RPMI7951 (cell line): ENCODE measurements at places on chromosomes 16 and 17. TPM values are rescaled to one million over a fixed set of nuclear protein-coding genes. Genes with fewer than 3 reads are reported as not detected.

Gene ZNF750
- total RNA-seq = not detected in 2 replicates

Gene TLE7
- total RNA-seq = not detected in 2 replicates

Gene FOXF1
- 2.1 and 3.0 TPM in 2 replicates for total RNA-seq

Gene CCL5
- 2.7 and 4.0 TPM in 2 replicates for total RNA-seq

Gene SOST
- total RNA-seq = not detected in 2 replicates

Gene ACSM2A
- not detected in 2 replicates for total RNA-seq

Gene CDRT15
- total RNA-seq = 0.84 TPM in 1 of 2 replicates, not detected in the other

Gene ATAD5
- total RNA-seq = 5.1 and 7.9 TPM in 2 replicates

Gene GAS7
- total RNA-seq = 18.1 and 20.3 TPM in 2 replicates

Gene ABCA9
- total RNA-seq = not detected in 2 replicates

Gene RAD51C
- 51.7 and 53.3 TPM in 2 replicates for total RNA-seq

Gene EVPLL
- not detected in 2 replicates for total RNA-seq

- peak; percentile 47 for DNase-seq
Measured at GRCh38 chr17:37648555-37648954, 5.3 kb upstream of the DDX52 start.

GRCh38 chr16:1991588-1991947, 1.8 kb downstream of the SYNGR3 start:
- no peak for DNase-seq

DNA sequence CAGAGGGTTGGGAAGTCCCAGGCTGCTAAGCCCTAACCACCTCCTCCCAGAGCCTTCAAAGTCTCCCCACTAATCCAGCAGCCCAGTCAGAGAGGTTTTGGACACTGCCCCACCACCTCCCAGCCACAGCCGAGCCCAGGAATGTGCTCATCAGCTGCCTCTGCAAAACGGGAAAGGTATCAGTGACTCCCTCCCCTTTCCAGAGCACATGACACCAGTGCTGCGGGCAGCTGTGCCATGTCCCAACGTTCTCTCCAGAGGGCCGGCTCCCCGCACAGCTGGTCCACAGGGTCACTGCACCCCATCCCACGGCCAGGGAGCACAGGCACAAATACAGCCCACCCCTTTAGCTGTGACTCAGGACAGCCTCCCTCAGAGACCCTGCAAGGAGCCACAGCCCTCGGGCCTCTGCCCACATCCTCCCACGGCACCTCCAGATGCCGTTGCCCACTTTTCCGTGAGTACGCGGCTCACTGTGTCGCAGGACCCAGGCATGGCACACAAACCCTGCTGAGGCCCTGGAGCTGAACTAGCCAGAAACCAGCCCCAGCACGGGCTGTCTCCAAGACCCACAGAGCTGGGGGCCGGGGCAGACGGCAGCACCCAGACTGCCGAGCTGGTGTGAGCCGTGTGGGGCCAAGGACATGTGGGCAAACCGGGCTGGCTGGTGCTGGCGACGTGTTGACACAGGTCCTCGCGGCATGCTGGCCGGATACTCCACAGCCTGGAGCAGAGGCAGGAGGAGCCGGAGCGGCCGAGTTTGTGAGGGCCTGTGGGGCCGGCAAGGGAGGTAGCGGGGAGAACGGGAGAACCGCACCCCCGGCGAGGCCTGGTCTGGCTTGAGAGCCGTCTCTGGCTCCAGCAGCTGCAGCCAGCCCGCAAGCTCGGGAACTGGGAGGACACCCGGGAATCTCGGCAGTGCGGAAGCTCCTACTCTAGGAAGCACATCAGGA, 6.3 kb upstream of the PPP1R27 start:
- DNase-seq = no peak

- DNase-seq = no peak
Measured at GRCh38 chr16:68346892-68347480, 36.2 kb downstream of the PRMT7 start.

- no peak for DNase-seq
Measured at GRCh38 chr17:916315-916714, 63.3 kb downstream of the NXN start.

DNA sequence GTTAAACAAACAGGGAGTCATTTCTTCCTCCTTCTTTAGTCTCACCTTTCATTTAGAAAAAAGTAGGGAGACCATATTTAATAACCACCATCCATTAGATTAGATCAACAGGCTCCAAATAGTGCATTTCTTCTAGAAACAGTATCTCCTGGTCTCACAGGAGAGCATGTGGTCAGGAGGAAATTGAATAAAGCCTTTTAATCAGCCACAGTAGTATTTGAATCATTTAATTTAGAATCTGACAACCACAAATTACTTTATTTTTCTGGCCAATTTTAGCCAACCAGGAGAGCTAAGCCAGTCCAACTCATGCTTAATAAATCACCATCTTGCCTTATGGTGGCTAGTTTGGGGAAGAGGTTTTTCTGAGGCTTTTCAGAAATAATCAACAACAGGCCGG, 26.3 kb upstream of the ZFP90 start:
- no peak for DNase-seq

GRCh38 chr17:63950940-63951907, 19.1 kb upstream of the CD79B start:
- no peak for DNase-seq

DNA sequence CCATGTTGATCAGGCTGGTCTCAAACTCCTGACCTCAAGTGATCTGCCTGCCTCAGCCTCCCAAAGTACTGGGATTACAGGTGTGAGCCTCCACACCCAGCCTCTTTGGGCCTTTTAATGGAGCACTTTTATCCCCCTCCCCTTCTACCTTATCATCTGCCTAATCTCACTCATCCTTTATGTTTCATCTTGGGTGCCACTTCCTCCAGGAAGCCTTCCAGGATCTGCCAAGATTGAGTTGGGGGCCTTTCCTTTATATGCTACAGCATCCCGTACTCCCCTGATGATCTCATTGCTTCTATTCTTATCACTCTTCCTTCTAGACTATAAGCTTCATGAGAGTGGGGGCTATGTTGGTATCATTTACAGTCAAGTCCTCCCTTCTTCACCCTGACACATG, 192.8 kb upstream of the WSCD1 start:
- no peak for DNase-seq

GRCh38 chr17:17518951-17519350, 22.8 kb upstream of the RASD1 start:
- no peak for DNase-seq

- no peak for DNase-seq
Measured at GRCh38 chr16:48619547-48619946, 9.6 kb upstream of the N4BP1 start.

DNA sequence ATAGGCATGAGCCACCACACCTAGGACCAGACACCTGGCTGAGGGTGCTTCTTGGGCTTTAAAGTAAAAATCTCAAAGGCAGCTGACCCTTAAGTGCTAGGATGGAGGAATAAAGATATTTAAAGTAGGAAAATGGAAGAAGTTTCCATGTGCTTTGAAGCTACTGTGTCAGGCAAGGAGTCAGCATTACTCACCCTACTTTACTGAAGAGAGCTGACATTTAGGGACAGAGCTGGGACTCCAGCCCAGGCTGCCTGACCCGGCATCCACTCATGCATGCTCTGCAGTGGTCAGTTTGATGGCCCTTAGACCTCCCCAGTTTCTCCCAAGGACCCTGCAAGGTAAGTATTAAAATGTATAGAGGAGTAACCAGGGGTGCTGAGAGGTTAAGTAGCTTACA, 124.7 kb upstream of the PLCG2 start:
- peak; percentile 8 for DNase-seq

- peak; percentile 20 for DNase-seq
Measured at GRCh38 chr17:4444782-4445473, 11.2 kb downstream of the SPNS3 start.

DNA sequence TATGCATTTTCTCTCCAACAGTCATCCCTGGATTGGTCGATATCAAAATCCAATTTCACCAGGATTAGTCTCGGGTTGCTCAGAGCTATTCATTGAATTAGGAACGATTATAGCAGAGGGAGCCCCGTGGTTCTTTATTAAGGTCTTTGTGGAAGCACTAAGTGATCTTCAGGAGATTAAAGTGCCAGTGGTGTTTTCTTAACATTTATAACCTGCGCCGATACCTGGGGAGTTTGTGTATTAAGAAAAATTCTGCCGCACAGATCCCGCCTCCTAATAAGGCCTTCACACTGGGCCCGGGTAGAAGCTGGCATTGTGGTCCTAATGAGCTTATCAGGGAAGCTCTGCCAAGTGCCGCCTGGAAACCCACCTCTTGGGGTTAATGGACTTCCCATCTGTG, 238.7 kb downstream of the RBFOX1 start:
- no peak for DNase-seq

DNA sequence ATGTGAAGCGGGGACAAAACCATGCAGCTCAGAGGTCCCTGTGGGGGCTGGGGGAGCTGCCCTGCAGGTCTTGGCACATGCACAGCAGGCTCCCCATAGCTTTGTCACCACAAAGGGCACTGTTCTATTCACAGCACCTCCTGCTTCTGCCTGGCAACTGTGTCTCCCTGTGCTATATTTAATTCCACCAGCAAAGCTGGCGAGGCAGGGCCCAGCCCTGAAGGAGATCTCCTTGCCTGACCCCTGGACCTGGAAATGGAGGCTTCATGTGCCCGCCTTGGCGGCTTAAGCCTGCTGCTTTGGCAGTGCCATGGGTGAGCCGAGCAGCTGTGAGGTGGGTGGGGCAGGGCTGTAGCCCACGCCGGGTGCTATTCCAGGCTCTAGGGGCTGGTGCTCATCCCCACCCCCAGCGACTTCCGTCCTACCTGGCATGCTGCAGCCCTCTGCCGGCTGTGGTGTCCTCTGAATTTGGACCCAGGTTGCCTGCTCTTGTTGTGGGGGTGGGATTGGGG, 6.8 kb downstream of the LDHD start:
- peak; percentile 16 for DNase-seq

DNA sequence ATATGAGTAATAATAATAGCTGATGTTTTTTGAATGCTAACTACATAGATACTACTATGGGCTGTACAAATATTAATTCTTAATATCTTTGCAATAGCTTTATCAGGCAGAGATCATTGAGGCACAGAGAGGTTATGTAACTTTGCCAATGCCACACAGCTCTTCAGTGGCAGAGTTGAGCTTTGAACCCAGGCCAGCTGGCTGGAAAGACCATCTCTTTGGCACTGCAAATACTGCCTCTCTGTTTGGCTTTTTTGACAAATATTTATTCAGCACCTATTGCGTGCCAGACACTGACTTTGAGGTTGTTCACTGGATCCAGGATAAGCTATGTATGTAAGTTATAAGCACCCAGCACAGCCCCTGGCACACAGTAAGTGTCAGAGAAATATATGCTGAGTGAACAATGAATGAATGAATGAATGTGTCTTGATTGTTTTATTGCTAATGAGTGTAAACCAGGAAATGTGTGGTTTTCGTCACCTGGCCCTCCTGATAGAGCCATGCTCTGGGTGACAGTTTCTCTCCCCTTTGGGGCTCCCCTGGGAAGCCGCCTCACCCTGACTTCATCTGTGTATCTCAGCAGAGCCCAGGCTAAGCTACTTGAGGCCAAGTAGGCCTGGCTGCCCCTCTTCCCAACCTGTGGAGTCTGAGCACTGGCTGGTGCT, 2.5 kb downstream of the AQP8 start:
- DNase-seq = no peak

GRCh38 chr17:49776551-49777300, 11.8 kb upstream of the KAT7 start:
- no peak for DNase-seq
